ENCODE measurements at places on chromosomes 6 and 20. TPM values are rescaled to one million over a fixed set of nuclear protein-coding genes. Genes with fewer than 3 reads are reported as not detected.

Gene SMIM13
- 4.7 TPM for total RNA-seq

Gene TRIM10
- 0.13 TPM for total RNA-seq

Gene BPIFA1
- total RNA-seq = not detected

Gene COL10A1
- not detected for total RNA-seq

Gene TRDN
- total RNA-seq = not detected

Data from aortic smooth muscle cell (primary cell).